ENCODE measurements at places on chromosomes 7 and 10.

GRCh38 chr7:21580073-21580521, 37.3 kb downstream of the DNAH11 start:
- no peak for DNase-seq

DNA sequence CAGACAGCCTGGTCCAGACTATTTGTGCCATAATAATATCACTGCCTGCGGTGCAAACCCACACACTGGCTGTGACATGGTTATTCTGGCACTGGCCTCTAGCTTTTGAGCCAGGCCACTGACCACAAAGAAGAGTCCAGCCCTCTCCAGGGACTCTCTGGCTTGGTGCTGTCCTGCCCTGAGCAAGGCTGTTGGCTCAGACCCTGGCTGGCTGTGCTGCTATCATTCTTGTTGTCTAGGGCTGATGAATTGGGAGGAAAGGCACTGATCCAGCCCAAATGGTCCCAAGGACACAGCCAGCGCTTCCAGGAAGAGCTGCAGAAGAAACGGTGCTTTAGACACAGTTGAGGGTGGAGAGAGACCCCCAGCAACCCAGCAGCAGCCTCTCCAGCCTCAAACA, 80.8 kb downstream of the TMEM130 start:
- DNase-seq = no peak

DNA sequence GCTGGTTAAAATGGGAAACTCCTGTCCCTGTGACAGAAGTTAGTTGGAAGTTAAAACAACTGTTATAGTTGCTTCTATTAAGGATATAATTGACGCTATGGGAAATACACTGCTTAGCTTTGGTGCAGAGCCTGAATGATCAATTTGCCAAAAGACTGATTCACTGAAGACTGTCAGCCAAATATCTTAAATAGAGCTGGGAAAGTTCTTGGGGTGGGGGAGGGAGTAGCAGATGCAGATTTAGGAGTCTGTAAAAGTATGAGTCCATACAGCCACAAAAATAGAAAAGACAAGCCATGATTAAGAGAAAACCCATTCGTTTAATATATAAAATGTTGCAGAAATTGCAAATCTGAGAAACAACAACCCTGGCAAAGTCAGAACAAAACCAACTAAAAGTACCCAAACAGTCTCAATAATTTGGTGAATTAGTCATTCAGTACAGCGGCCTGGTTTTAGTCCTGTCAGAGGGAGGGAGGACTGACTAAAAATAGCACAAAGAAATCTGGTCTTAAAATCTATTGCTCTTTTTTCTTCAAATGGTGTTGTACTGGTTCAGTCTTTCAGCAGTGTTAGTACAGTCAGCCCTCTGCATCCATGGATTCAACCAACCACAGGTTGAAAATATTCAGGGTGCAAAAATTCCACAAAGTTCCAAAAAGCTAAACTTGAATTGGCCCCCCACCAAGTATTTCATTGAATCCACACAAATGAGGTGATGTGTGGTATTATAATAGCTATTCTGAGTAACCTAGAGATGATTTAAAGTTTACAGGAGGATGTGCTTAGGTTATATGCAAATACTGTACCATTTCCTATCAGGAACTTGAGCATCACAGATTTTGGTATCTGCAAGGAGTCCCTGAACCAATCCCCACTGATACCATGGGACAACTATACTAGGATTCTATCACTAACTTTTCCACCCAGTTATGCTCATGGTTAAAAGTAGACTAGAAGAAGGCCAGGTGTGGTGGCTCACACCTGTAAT, 30.0 kb downstream of the STK17A start:
- DNase-seq = no peak

- DNase-seq = peak; percentile 88
These were observed 13.8 kb upstream of the CYP3A5 start for GRCh38 chr7:99693427-99694200.

- no peak for DNase-seq
These were observed 420.0 kb downstream of the EXOC4 start for GRCh38 chr7:133672866-133673265.

DNA sequence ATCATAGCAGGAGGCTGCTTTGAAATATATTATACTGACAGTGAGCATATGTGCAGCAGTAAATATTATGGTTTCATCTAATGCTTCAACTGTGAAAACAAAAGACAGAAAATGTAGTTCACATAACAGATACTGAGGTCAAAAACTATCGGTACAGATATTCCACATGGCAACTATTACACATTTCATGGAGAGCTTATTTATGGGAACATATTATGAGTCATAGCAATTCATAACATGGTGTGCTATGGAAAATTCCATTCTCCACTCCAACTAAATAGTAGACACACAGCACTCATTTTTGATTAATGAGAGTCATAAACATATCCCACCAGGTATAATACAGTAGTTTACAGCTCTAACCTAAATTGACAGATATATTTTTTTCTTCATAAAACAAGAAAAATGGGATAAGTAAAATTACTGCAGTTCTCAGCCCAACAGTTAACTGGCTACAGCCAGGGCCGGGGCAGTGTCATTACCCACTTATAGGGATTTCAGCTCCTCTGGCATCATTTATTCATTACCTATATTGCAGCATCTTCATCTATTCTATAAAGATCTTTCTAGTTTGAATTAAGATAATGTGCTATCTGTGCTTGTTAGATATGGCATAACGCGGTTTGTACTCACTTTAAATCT, 475.6 kb upstream of the KLF6 start:
- DNase-seq = no peak

DNA sequence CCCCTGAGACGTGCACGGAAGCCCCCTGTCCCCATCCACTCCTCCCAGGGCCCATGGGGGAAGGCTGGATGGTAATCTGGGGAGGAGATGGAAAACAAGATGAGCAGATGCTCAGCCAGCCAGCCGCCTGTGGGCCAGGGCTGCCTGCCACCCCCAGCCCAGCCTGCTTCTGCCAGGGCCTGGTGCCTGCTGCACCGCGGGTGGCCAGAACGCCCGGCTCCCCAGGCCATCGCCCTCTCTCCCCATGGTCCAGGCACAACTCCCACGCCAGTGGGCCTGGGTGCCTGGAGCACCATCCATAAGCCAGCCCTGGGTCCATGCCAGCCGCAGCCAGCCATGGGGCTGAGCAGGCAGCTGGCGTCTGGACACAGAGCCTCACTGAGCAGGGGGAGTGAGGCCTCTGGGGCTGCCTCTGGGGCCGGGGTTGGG, 57.2 kb upstream of the ELN start:
- no peak for DNase-seq

- DNase-seq = peak; percentile 38
These were observed 51.2 kb upstream of the GTF2I start for GRCh38 chr7:74606101-74606908.

- DNase-seq = no peak
These were observed 41.6 kb downstream of the PROSER2 start for GRCh38 chr10:11864727-11865126.

DNA sequence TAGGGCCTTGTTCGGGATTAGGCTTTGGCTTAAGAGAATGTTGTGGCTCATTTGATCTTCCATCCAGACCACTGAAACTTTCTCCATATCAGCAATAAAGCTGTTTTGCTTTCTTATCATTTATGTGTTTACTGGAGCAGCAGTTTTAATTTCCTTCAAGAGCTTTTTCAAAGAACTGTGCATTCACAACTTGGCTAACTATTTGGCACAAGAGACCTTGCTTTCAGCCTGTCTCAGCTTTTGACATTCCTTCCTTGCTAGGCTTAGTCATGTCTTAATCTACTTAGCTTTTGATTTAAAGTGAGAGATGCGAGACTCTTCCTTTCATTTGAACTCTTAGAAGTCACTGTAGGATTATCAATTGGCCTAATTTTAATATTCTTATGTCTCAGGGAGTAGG, 19.1 kb upstream of the AKR1B1 start:
- DNase-seq = no peak

DNA sequence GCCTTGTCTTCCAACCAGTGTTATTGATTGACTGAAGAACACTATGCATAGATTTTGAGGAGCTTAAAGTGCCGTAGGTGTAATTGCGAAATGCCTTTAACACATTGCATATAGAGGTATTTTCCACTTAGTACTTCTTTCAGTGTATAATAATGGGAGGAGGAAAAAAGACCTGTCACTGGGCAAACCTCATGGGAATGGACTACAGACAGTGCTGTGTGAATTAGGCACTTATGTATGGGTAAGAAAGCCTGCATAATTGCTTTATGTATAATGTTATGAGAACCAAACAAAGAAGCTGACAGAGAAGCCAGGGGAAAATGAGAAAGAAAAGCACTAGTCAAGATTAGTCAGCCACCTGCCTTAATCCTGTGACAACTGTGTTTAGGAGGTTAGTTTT, 12.4 kb upstream of the SCRN1 start:
- no peak for DNase-seq

DNA sequence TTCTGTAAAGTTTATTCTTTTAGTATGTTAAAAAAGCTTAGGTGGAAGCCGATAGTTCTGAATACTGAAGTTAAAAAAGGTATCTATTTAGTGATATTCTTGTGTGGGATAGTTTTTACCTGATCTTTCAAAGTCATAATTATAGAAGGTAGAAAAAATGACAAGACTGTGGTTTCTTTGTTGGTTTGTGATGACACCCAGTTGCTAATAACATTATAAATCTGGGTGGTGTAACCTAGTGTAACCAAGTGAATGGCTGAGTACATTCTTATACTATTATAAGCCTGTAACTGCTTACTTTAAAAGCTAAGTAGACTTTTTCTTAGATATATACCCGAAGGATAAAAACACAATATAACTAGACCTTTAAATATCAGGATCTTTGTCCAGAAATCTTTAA, 2.3 kb downstream of the CDK13 start:
- no peak for DNase-seq

DNA sequence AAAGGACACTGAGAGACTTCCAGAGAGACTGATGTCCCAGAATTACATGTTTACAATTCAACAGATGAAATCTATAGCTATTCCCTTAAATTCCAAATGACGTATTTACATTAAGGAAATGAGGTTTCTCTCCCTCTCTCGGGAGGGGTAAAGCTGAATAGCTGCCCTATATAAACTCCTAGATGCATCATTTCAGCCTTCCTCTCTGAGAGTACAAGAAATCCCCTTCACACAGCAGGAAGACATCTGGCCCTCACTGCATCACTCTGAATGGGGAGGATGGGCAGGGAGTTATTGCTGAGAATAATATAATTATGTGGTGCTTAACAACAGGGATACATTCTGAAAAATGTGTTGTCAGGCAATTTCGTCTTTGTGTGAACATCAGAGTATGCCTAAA, 11.0 kb downstream of the POT1 start:
- DNase-seq = no peak

- no peak for DNase-seq
These were observed 2.3 kb downstream of the PAX2 start for GRCh38 chr10:100747456-100748230.

- no peak for DNase-seq
These were observed 45.6 kb downstream of the ELAPOR2 start for GRCh38 chr7:87013840-87014190.

DNA sequence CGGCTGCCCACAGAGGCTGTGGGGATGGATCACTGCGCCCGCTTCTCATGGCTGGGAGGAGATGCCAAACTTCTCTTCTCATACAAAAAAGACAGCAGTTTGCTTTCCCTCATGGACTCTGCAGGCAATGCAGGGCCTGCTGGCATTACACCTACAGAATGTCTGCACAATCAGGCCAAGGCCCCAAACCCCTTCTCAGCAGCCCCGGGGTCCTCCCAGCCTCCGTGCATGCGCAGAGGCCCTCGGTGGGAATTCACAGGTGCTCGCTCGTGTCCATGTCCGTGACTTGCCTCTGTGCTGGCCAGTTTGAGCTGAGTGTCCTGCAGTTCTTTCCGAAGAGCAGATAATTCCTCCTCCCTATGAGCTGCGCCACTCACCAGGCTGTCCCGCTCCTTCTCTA, 63.6 kb downstream of the SPDYE5 start:
- DNase-seq = no peak

DNA sequence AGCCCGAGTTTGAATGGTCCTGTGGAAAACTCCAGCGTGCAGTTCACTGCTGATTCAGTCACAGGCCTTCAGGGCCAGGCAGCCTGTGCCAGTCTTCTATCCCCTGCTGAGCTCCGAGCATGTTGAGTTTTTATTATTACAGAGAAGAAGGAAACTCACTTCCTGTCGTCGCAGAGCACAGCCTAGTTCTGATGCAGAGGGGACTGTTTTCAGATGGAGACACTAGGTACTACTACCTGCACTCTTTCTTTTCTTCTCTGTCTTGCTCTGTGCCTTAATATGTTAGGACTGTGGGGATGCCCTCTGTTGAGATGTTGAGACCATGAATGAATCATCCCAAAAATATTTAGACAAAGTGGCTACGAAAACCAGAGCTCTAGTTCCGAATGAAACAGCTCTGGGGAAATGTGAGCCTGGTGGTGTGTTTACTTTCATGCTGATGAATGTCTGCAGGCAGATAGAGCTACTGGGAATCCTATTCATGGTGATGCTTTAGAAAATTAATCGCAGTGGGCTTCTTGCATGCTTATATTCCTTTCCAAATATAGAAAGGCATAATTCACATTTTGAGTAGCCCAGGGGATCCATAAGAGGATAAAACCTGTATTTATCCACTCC, 29.6 kb downstream of the CASP7 start:
- no peak for DNase-seq

DNA sequence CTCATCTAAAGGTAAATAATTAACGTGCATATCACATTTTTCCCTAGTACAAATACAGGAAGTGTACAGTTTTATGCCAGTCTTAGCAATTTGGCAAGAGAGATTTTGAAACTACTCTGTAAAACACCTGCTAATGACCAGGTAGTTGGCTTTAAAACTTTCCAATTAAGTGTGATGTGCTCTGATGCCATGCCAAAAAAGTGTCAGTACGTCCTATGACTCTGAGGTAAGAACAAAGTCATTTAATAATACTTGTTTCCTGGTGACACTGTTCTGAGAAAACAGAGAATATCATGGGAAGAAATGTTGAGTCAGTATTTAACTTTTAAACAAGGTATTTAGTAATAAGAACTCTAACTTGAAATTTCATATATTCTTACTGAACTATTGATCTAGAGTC, 9.6 kb downstream of the PDZD8 start:
- no peak for DNase-seq

- no peak for DNase-seq
These were observed 18.9 kb downstream of the ANLN start for GRCh38 chr7:36408589-36408988.

DNA sequence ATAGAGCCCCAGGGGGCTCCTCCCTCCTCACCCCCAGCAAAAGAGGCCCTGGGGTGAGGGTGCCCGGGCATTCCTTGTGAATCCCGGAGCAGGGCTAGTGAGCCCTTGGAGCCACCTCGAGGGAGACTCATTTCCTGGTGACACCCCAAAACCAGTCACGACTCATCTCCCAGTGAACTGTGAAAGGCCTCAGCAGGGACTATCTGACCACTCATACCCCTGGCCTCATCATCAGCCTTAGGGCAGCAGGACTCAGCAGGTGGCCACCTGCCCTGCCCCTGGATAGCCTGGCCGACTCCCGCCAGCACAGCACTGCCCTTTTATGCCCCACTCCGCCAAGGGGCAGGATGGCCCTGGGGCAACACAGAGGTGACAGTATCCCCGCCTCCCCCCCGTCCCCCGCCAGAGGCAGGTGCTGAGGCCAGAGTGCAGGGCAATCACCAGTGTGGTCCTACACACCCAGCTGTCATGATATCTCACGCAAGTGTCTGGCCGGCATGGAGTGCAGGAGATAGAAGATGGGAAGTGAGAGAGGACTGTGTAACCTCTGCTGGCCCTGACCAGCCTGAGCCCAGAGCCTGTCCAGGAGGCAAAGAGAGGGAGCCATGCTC, 3.2 kb downstream of the SNCG start:
- DNase-seq = no peak

- DNase-seq = peak; percentile 91
These were observed 17.5 kb downstream of the INPP5A start for GRCh38 chr10:132554991-132555647.

- DNase-seq = no peak
These were observed 325.5 kb downstream of the SFMBT2 start for GRCh38 chr10:7085147-7085912.

GRCh38 chr10:118234683-118235082, 107.4 kb downstream of the FAM204A start:
- DNase-seq = no peak
